ENCODE measurements at places on chromosomes 4 and X. TPM values are rescaled to one million over a fixed set of nuclear protein-coding genes. Genes with fewer than 3 reads are reported as not detected.

DNA sequence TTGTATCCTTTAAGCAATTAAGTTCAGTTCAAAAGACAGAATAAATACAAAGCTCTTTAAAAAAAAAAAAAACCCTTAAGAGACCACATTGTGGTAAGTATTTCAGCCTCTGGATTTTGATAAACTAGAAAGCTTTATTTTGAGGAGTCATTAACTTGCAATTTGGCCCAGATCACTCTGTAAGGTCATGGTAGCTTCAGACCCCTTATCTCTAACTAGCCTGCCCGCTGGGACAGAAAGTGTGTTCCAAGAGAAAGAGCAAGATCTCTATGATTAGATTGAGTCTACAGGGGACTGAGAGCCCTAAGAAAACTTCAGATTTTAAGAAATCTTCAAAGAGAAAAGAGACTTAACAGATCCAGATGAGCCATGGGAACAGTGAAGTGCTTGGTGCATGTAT lies 45.6 kb downstream of the GALNT7 start:
- peaks cover 8% of the 10 kb centered on the region for H3K36me3 ChIP-seq
- H3K4me1 ChIP-seq, result peaks cover 34% of the 10 kb centered on the region
- no peaks in the 10 kb centered on the region for H3K27me3 ChIP-seq
- no peak overlapping the region for H3K27ac ChIP-seq
- DNase-seq, result no peak

The GC gene
- total RNA-seq, result 168 TPM

The SMIM31 gene
- total RNA-seq, result not detected

DNA sequence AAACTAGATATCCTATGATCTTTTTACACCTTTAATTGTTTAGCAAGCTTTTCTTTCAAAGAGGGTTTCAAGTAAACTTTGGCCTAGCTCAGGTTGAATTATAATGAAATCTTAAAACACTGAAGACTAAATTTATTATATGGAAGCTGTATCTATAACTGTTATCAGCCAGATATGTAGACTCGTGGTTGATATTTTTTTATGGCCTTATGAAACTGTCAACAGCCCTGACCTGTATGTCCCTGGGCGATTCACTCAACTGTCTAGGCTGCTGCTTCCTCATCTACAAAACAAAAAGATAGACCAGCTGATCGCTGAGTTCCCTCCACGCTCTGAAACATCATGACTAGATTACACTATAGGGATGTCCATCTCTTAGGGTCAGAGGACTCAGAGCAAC lies 21.2 kb upstream of the PDK3 start:
- H3K4me3 ChIP-seq, result no peak overlapping the region
- no peak overlapping the region for H3K27ac ChIP-seq
- H3K36me3 ChIP-seq, result no peaks in the 10 kb centered on the region

The HTR2C gene
- 0.07 TPM for total RNA-seq

DNA sequence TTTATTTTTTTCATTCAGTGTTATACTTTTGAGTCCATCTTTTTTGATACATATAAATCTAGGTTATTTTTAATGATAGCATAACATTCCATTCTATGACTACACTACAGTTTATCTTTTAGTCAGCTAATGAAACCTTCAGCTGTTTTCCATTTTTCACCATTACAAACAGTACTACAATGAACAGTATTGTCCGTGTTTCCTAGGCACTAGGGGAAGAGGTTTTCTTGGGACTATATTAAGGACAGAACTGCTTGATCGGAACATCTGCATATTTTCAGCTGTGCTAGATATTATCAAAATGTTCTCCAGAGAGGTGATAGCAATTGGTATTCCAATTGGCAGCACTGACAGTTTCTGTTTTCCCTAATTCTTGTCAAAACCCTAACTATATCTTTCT lies 44.3 kb upstream of the HCCS start:
- no peaks in the 10 kb centered on the region for H3K36me3 ChIP-seq
- no peak overlapping the region for H3K4me3 ChIP-seq
- DNase-seq, result no peak
- no peaks in the 10 kb centered on the region for H3K27me3 ChIP-seq
- H3K4me1 ChIP-seq, result peaks cover 3% of the 10 kb centered on the region

The NR3C2 gene
- total RNA-seq, result 3.4 TPM

The LDB2 gene
- total RNA-seq, result 0.82 TPM
